ENCODE measurements at places on chromosomes 1 and 21.

GRCh38 chr1:223761411-223761810 is 49.1 kb downstream of the CAPN2 start:
- no peak for DNase-seq

GRCh38 chr21:34923202-34923601 is 125.9 kb downstream of the RUNX1 start:
- no peak for DNase-seq

GRCh38 chr1:207519505-207520399 is 23.8 kb downstream of the CR1 start:
- no peak for DNase-seq

DNA sequence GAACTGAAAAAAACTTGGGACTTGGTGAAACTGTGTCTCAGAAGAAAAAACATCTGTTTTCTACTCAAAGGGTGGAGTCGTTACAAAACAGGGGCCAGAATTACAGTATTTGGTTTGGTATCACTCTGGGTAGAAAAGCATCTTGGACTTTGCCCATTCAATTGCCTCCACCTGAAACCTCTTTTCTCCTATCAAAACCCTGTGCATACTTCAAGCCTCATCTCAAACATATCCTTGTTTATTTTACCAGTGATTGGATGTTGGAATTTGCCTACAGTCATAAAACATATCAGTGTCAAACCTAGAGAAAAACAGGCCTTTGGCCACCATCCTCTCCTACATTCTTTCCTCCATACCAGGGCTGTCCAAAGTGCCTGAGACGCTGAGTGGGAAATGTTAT is 281.5 kb downstream of the PLPP3 start:
- DNase-seq, result no peak

DNA sequence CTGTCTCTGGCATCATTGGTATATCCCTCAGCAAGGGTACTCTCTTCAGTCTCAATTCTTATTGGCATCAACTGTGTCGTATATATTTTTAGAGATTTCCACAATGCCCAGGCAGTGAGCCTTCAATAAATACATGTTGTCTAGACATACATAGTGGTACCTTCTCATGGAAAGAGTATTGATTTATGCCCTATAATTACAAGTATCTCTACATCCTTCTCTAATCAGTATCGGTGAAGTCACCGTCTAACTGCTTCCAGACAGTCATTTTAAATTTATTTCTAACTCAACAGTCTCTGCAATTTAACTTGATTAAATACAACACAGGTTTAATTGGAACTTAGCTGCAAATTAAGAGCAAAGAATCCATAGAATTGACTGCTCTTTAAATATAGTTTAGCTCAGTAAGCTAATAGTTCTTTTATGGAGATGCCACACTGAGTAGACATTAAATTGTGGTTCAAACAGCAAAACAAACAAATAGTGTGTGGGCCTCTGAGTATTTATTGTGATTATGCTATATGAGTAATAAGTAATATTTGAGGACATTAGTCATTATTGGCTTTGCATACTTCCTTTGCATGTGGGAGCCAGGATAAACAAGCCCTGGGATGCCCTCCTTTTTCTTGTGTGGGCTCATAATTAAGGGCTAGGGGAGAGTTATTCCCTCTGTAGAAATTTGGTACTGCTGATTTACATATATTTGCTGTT is 126.9 kb upstream of the DUSP10 start:
- DNase-seq, result no peak

DNA sequence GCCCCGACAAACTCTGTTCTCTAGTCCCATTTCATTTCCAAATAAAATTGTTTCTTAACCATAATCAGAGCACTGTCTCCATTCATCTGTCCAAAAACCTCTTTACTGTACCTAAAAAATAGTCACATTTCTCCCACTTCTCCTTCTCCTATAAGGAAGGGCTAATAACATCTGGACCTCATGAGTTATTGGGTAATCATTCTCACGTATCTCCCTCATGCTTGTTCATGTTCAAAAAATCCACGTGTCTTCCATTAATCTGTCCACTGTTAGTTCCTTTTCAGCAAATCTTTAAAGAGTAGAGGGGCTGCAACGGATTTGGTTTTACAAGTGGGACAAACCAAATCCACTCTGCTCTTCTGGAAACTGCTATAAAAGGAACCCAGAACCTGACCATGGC is 1418.8 kb downstream of the MRPL39 start:
- no peak for DNase-seq

Data from NB4 (cell line).